ENCODE measurements at places on chromosomes 5 and 9. TPM values are rescaled to one million over a fixed set of nuclear protein-coding genes. Genes with fewer than 3 reads are reported as not detected.
A peak's percentile ranks its signal among the peaks of the same experiment; 100 is the strongest.

GRCh38 chr5:88830567-88830966 is 52.4 kb downstream of the MEF2C start:
- no peak for DNase-seq

GRCh38 chr5:73471654-73472053 is 23.1 kb upstream of the FOXD1 start:
- DNase-seq: no peak

DNA sequence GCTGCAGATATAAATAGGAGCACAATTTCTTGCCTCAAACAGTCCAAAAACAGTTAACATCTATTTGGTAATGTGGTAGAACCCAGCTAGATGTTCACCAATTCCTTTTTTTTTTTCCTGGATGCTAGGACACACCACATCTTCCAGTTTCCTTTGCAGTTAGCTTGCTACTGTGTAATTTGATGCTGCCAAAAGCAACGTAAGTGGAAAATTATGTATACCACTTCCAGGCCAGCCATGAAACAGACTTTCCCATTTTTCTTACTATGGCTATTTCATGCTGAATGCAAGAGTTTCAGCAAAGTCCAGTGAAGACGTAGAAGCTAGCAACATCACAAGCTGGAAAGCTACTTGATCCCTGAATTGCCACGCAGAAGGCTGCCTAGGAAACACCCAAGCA is 667.2 kb downstream of the TLE1 start:
- DNase-seq: no peak

GRCh38 chr5:82777106-82777505 is 300.1 kb downstream of the TMEM167A start:
- no peak for DNase-seq

GRCh38 chr5:87541676-87542075 is 128.9 kb upstream of the CCNH start:
- DNase-seq: no peak

DNA sequence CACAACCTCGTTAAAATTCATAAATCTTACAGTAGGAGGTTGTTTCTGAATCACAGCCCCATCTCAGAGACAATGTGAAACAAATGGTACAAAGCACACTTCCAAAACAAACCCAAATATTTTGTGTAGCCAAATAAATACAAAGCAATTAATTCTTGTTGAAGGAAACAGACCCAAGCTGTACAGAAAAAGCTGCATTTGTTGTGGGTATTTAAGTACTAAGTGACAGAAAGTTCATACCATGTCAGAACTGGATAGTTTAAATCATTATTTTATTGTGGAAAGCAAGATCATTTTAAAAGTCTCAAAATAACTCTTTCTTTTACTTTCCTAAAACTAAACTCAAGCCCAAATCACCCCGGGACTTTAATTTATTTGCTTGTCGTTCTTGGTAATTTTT is 570.7 kb downstream of the ELAVL2 start:
- no peak for DNase-seq

- DNase-seq: no peak
These were observed 307.6 kb upstream of the TNC start for GRCh38 chr9:115425601-115426000.

GRCh38 chr9:90188656-90189055 is 454.0 kb downstream of the DIRAS2 start:
- DNase-seq: no peak

DNA sequence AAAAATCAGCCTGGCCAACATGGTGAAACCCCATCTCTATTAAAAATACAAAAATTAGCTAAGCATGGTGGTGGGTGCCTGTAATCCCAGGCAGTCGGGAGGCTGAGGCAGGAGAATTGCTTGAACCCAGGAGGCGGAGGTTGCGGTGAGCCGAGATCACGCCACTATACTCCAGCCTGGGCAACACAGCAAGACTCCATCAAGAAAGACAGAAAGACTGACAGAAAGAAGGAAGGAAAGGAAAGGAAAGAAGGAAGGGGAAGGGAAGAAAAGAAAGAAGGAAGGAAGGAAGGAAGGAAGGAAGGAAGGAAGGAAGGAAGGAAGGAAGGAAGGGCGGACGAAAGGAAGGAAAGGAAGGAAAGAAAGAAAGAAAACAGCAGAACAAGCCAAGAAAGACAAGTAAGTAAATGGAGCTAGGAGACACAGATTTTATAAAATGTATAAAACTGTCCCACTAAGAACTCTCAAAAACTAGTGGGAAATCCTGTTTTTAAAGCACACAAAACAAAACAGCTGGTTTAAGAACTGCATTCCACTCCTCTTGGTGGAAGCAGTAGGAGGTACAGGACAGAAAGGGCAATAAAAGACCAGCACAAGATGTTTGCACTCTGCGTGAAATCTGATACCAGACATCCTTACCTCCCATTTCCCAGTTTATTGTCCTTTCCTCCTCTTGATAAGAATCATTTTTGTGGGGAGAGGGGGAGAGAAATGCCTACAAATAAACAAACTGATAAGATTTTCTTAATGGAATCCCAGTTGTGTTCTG is 46.7 kb downstream of the MYO10 start:
- DNase-seq: no peak

Gene SLC6A19
- total RNA-seq: not detected

Gene FGF10
- not detected for total RNA-seq

DNA sequence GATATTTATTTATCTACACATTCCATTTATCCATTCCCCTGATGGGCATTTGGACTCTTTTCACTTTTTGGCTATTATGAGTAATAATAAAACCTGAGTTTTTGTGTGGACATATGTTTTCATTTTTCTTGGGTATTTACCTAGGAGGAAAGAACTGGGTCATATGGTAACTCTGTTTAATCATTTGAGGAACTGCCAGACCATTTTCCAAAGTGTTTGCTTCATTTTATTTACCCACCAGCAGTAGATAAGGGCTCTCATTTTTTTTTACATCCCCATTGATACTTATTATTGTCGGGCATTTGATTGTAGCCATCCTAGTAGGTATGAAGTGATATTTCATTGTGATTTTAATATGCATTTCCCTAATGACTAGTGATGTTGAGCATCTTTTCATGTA is 7.7 kb upstream of the PTPDC1 start:
- no peak for DNase-seq

GRCh38 chr5:39266442-39266841 is 47.1 kb upstream of the FYB1 start:
- no peak for DNase-seq

DNA sequence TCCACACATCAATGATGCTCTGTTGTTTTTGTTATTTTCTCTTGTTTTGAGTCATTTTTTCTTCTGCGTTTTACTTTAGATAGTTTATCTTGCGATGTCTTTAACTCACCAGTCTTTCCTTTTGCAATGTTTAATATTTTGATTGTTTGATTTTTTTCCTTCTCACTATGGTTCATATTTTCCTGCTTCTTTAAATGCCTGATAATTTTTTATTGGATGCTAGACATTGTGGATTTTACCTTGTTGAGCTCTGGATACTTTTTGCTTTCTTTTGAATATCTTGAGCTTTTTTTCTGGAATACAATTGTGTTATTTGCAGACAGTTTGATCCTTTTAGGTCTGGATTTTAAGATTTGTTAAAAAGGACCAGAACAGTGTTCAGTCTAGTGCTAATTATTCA is 55.2 kb upstream of the GAS1 start:
- no peak for DNase-seq

Gene SPAG8
- total RNA-seq: 0.24 TPM

Gene SPATA24
- total RNA-seq: 12.8 TPM

DNA sequence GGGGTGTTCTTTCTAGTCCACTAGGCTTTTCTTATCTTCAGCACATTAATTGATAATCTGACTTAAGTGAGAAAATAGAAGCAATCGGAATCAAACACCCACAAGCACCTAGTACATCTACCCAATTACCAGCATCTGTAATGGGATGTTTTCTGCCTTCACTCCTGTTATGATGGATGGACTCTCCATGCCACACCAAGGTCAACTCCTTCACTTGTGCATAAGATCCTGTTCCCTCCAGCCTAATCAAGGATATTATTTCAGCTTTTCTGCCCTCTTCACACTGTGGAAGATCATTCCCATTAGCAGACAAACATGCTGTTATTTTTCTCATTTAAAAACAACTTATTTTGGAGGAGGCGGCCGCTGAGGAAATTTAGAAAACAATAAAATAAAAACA is 162.0 kb upstream of the EDIL3 start:
- no peak for DNase-seq

Gene ANXA1
- 715 TPM for total RNA-seq

DNA sequence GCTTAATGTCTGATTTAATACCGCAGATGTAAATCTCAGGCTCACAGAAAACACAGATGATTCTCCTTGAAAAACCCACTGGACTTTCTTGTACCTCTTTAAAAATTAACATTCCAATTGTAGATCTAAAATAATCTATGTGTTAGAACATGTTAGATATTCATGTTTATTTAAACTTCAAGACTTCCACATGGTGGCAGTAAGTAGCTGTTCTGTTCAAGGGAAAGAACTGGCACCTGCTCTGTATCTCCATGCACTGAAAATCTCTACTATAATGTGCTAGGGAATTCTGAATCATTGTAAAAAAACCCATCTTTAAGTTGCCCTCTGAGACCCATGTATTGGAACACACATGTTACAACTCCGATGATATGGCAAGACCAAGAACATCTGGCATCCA is 366.9 kb downstream of the DMRTA1 start:
- peak; percentile 4 for DNase-seq

DNA sequence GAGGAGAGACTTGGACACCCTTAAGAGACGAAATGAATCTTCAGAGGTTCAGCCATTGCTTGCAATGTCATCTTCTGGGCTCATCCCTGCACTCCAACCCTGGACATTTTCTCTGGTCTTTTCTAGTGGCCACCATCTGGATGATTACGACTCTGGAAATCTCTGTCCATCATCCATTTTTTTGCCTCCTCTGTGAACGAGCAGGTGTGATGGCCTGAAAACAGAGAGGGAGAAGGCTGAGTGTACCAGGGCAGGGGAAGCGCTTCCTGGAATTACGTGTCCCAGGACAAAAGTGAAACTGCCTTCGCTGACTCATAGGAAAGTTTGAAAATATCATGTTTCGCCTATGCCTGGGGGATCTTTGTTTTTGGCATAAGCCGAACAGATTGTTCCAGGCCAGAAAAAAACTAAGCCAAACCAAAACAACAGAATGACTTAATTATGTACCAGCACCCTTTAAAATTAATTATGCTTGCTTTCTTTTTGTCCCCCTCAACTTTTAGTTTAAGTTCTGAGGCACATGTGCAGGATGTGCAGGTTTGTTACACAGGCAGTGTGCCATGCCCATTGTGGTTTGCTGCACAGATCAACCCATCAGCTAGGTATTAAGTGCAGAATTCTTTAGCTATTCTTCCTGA is 31.9 kb downstream of the ANKRD33B start:
- peak; percentile 75 for DNase-seq

Gene GDA
- total RNA-seq: 26.3 TPM

DNA sequence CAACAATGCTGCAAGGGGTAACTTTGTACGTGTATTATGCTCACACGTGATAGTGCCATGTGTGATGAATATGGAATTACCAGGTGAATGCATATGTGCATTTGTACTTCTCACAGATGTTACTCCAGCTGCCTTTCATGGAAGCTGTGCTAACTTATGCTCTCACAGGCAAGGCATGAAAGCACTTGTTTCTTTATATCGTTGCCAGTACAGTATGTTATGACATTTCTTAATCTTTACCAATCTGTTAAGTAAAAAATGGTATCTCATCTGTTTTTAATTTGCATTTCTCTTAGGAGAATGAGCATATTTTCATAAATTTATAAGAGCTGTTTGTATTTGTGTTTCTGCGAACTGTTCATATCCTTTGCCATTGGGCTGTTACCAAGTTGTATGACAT is 311.8 kb upstream of the DMRT1 start:
- DNase-seq: no peak

Gene ARHGEF39
- total RNA-seq: 10.4 TPM

GRCh38 chr5:74360535-74361210 is 279.9 kb downstream of the ENC1 start:
- no peak for DNase-seq

DNA sequence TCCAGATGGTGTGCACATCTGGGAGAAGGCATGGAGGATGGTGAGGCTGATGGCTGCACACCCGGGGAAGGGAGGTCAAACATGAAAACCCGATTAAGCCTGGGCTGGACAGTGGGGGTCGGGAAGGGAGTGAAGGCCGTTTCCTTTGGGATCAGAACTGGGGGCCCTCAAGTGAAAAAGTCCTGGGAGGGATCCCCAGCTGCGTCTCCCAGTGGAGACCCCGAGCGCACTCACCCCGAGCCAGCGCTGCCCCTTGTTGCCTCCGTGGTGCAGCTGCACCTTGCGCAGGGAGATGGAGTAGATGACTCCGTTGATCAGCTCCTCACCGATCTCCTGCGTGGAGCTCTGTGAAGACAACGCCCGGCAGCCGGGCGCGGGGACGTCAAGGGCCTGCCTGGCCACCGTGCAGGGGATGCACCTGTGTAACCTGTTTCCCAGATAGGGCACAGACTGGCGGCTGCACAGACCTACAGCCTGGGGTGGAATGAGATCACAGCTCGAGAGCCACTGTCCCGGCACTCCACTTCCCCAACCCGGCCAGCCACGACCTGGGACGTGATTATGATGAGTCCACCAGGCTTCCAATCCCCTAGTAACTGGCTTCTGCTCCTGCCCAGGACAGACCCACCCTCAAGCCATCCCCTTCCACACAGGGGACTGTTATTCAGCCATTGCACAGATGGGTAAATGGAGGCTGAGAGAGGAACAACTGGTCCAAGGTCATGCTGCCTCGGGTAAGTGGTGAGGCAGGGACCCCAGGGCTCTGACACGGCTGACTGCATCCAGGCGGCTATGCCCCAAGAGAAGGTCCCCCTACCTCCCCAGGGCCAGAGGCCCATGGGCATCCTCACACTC is 9.0 kb downstream of the RALGDS start:
- DNase-seq: no peak

Gene TAF11L3
- total RNA-seq: not detected

DNA sequence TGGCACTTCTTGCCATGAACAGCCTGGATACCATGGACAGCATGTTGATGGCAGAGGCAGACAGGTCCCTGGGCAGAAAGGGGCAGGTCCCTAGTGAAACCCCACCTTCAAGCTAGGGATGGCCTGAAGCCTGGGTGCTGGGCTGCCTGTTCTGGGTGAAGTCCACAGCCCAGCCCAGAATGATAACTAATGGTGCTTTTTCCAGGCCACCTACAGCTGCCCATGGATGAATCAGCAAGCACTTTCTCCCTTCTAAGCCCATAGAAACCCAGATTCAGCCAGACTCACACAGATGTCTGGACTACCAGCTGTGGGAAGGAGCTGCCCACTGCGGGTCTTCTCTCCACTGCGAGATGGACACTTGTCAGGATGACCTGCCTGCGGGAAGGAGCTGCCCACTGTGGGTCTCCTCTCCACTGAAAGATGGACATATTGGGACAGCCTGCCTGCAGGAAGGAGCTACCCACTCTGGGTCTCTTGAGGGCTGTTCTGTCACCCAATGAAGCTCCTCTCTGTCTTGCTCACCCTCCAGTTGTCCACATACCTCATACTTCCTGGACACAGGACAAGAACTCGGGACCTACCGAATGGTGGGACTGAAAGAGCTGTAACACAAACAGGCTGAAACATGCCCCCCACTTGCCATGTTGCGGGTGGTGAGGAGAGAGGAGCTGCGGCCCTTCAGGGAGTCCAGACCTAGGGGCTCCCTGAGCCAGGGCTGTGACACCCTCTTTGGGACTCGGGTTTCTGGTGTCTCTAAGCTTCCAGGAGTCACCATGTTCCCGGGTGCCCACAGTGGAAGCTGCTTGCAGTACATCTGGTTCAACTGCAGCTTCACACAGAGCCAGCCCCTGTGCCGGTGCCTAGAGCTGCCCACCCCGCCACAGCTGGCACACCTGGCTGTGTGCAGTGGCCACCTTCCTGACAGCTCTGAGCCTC is 60.7 kb upstream of the SYNPO start:
- no peak for DNase-seq

Measured in Caki2 (cell line).